SJSA1 (cell line): ENCODE measurements at places on chromosomes 16 and 17. TPM values are rescaled to one million over a fixed set of nuclear protein-coding genes. Genes with fewer than 3 reads are reported as not detected.
A peak's percentile ranks its signal among the peaks of the same experiment; 100 is the strongest.

Gene JUP
- total RNA-seq, result 1.1 and 2.2 TPM in 2 replicates

GRCh38 chr17:56793957-56794356, 39.8 kb downstream of the C17orf67 start:
- no peaks in the 10 kb centered on the region for H3K27me3 ChIP-seq
- no peak for DNase-seq
- no peak overlapping the region for H3K4me3 ChIP-seq
- no peaks in the 10 kb centered on the region for H3K36me3 ChIP-seq

Gene PLEKHH3
- 3.8 and 8.8 TPM in 2 replicates for total RNA-seq

- peaks cover 5% of the 10 kb centered on the region; the same call in 1 of the 2 replicates for H3K4me1 ChIP-seq
- no peaks in the 10 kb centered on the region for H3K36me3 ChIP-seq
- peak; percentile 16 for DNase-seq
- H3K27ac ChIP-seq, result no peak overlapping the region
- H3K27me3 ChIP-seq, result no peaks in the 10 kb centered on the region
Measured at GRCh38 chr16:47565454-47565853, 104.3 kb downstream of the PHKB start.

- H3K27me3 ChIP-seq, result no peaks in the 10 kb centered on the region
- no peak for DNase-seq
- no peaks in the 10 kb centered on the region for H3K36me3 ChIP-seq
- H3K4me3 ChIP-seq, result no peak overlapping the region
- no peaks in the 10 kb centered on the region for H3K4me1 ChIP-seq
Measured at GRCh38 chr16:78607465-78607864, 508.0 kb downstream of the WWOX start.

Gene NTN1
- 22.7 and 22.8 TPM in 2 replicates for total RNA-seq

- no peak overlapping the region for H3K4me3 ChIP-seq
- peaks cover 13% of the 10 kb centered on the region; the same call in 1 of the 2 replicates for H3K4me1 ChIP-seq
- no peaks in the 10 kb centered on the region for H3K36me3 ChIP-seq
- H3K27ac ChIP-seq, result no peak overlapping the region
Measured at GRCh38 chr16:88292007-88292970, 90.5 kb upstream of the ZNF469 start.

Gene SLC16A11
- not detected in 2 replicates for total RNA-seq
